Neural crest cell (in vitro differentiated cells): ENCODE measurements at places on chromosomes 11 and 22. TPM values are rescaled to one million over a fixed set of nuclear protein-coding genes. Genes with fewer than 3 reads are reported as not detected.

- DNase-seq, result no peak
These were observed 335.7 kb downstream of the TBC1D22A start for GRCh38 chr22:47098121-47098520.

DNA sequence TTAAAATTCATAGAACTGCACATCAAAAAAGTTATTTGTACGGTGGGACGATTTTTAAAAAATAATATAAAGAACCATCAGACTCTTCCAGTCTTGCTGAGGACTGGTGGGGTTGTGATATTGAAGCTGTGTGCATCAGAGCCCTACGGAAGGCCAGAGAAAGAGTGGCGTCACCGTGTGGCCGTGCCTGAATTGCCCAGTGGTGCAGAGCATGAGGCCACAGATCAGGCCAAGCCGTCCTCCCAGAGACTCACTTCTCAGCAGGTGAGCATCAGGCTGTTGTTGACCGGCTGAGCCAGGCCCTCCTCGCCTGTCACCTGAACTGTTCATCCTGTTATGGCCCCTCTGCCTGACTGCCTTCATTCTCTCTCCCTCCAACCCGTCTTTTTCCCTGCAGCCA, 1013.9 kb downstream of the TBC1D22A start:
- no peak for DNase-seq

- no peak for DNase-seq
These were observed 92.0 kb upstream of the KCNQ1OT1 start for GRCh38 chr11:2791521-2792380.

DNA sequence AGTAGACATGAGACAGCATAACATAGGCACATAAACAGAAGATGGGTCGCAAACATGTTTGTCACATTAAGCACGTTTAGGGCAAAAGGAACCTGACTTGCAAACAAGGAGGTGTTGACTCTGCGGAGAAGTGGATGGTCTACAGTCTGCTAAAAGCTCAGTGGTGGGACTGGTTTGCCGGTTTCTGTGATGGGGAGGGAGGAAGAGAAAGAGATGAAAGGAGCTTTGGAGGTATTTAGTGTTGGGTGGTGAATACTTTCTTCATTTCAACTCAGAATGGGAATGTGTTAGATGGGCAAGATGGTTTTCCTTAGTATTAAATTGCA, 191.4 kb upstream of the SORL1-AS1 start:
- no peak for DNase-seq

- DNase-seq, result no peak
These were observed 20.1 kb downstream of the CELSR1 start for GRCh38 chr22:46517255-46517761.

DNA sequence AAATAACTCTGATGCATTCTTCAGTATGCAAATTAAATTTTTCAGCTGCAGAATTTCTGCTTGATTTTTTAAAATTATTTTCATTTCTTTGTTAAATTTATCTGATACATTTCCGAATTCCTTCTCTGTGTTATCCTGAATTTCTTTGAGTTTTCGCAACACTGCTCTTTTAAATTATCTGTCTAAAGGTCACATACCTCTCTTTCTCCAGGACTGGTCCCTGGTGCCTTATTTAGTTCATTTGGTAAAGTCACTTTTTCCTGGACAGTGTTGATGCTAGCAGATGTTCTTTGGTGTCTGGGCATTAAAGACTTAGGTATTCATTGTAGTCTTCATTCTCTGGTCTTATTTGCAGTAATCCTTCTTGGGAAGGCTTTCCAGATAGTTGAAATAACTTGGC, 577.4 kb upstream of the LUZP2 start:
- no peak for DNase-seq

GRCh38 chr11:1566381-1567051, 5.6 kb downstream of the DUSP8 start:
- DNase-seq, result no peak

- DNase-seq, result no peak
These were observed 11.8 kb downstream of the UPB1 start for GRCh38 chr22:24506802-24507438.

DNA sequence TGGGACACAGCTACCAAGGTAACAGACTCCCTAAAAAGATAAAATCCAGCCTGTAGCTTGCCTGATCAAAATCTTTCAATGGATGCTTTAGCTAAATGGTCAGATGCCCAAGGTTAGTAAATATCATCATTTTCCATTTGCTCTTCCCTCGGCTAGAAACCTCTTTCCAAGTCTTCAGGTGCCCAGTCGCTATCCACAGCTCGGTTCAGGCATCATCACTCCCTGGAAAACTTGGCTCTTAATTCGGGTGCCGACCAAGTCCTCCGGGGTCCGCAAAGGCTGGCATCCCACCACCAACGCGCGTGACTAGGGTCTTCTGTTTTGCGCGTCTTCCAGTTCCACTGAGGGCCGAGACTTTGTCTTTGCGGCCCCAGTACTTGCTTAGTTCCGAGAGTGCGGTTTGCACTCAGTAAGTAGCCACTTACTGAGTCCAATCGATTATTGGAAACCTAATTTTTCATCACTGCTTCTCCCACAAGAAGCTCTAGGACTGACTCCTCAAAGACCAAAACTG, 44.3 kb downstream of the OR4D9 start:
- no peak for DNase-seq

DNA sequence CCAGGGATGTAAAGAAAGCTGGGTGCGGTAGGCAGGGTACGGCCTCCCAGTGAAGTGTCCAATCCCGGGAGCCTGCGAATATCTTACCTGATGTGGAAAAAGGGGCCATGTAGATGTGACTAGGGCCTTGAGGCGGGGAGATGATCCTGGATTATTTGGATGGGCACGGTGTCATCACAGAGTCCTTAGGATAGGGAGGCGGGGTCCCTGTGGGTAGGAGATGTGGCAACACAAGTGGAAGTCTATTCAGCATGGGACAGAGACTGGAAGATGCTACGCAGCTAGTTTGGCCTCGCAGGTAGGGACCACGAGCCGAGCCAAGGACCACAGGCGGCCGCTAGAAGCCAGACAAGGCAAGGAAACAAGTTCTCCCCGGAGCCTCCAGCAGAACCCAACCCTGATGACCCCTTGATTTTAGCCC, 46.4 kb upstream of the SHANK2 start:
- no peak for DNase-seq

GRCh38 chr22:40312050-40312449, 34.2 kb upstream of the ADSL start:
- DNase-seq, result no peak

DNA sequence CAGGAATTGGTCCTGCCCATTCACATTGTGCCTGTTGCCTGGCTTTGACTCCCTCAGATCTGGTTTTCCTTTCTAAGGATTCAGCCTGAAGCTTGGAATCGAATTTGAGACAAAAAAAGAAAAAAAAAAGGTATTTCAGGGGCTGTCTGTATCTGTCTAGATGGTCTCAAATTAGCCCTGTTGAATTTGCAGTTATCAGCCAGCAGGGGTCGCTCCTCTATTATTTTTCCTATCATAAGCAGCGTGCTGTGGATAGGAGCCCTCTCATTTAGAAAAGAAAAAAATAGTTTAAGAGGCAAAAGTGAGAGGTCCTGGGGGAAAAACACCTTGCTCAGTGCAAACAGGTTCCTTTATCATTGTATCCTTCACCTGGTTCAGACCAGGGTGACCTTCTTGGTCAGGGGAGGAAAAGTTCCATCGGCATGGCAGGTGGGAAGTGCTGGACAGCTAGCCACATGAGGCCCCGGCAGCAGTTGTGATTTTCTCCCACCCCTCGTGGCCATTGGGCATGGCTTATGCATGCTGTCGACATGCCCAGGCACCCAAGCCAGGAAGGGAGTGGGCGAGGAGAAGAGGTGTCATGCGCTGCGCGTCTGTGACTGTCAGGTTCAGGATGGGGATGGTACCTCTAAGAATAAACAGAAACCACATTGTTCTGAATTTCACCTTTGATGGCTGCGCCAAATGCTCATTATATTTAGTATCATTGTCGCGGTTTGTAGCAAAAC, 13.1 kb downstream of the OR5AK2 start:
- no peak for DNase-seq

- DNase-seq, result peak; percentile 66
These were observed 26.9 kb downstream of the PICALM start for GRCh38 chr11:86041975-86042378.

GRCh38 chr11:62974848-62975522, 9.8 kb downstream of the SLC22A6 start:
- DNase-seq, result no peak

- DNase-seq, result no peak
These were observed 64.7 kb downstream of the LDLRAD3 start for GRCh38 chr11:36008584-36008983.

GRCh38 chr11:79335681-79336080, 105.1 kb downstream of the TENM4 start:
- no peak for DNase-seq

- no peak for DNase-seq
These were observed 1221.0 kb downstream of the JRKL start for GRCh38 chr11:97610854-97611253.

DNA sequence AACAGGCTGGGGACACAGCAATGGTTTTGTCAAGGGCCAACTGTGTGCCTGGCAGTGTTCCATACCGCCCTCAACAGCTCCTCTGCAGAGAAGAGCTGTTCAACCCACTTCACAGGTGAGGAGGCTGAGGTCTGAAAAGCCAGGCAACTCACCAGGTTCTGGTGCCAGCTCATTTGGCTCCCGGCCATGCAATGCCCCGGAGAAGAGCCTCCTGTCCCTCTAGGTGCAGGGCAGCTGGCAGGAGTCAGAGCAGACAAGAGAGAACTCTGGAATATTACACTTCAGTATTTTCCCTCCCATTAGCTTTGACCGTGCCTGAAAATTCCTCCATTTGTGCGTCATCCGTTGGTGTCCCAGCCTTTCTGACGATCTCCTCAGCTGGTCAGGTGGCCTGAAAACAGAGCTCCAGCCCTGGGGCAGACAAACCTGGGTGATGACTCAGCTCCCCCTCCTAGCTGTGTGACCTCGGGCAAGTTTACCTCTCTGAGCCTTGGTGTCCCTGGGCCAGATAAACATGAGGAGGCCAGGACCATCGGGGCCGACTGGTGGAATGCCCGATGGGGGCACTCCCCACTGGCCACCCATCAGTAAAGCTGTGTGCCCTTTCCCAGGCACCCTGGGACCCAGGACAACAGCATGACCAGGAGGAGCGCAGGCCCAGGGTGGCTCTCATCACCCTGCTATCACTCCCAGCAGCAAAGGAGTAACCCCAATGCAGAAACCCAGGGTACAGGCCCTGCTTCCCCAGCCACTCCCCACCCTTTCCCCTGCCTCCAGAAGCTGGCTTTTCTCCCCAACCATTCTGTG, 9.6 kb upstream of the C1QTNF6 start:
- no peak for DNase-seq

DNA sequence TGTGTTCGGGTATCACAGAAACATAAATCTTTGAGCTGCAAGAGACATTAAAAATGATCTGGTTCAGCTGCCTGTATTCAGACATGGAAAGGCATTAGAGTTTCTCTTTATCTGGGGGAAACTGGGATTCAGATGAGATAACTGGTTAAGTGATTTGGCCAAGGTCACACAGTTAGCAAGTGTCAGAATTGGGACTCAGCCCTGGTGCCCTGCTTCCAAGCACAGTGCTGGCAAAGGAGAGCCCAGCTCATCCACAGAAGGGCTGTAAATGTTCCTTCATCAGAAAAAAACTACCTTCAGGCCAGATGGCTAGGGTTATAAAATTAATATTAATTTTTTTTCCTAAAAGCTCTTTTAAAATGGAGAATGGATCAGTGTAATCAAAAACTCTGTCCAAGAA, 20.4 kb upstream of the CADM1 start:
- no peak for DNase-seq

- DNase-seq, result no peak
These were observed 17.2 kb upstream of the OR5B21 start for GRCh38 chr11:58525037-58525614.

DNA sequence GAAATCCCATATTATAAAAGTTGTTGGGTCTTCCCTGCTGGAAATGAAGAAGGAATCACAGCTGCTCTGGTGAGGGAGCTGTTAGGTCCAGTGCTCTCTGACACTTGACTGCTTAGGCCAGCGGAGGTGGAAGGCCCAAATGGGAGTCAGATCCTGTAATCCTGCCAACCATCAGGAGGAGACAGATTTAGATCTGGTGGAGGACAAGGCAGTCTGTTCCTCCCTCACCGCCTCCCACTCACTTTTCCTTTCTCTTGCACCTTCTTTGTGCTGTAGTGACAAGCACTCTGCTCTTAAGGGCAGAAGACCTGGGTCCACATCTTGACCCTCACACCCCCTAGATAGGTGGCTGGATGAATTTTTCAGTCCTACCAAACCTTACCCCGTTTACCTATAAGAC, 59.7 kb upstream of the CHST1 start:
- no peak for DNase-seq

GRCh38 chr11:117179048-117179999, 781 bp downstream of the SIDT2 start:
- DNase-seq, result peak; percentile 41

- DNase-seq, result peak; percentile 61
These were observed 7.4 kb downstream of the PLXNB2 start for GRCh38 chr22:50299785-50300619.

- DNase-seq, result no peak
These were observed 35.3 kb upstream of the FZD4 start for GRCh38 chr11:86990515-86990914.

GRCh38 chr11:60871378-60872061, 4.2 kb downstream of the ZP1 start:
- DNase-seq, result no peak

DNA sequence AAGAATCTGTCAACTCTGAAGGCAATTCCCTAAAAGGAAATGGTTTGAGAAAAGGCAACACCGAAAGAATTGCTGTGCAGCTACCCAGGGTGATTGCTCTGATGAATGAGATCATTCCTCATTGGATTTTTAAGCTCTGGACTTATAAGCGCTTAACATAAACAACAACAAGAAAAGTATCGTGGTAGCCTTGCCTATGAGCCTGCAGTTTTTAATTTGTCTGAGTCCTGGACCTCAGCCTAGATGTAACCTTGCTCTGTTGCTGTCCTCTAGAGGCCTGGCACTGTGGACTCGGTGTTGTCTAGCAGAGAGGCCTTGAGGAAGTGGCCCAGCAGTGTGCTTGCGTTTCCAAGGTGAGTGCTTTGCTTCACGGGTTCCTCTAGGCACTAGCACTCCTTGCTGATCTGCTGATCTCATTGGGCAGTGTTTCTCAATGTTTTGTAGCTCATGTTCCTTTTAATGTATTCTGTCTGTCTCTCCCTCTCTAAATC, 20.4 kb downstream of the CCDC81 start:
- DNase-seq, result no peak

DNA sequence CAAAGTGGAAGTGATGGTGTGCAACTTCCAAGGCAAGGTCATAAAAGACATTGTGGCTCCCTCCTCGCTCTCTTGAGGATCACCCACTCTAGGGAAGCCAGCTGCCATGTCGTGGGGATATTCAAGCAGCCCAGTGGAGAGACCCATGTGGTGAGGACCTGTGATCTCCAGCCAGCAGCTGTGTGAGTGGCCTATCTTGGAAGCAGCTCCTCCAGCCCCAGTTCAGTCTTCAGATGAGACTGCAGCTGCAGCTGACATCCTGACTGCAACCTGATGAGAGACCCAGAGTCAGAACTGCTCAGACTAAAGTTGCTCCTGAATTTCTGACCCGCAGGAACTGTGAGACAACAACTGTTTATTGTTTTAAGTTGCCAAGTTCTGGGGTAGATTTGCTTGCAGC, 86.4 kb upstream of the GRK3 start:
- DNase-seq, result no peak

- DNase-seq, result no peak
These were observed 15.7 kb upstream of the MYEOV start for GRCh38 chr11:69278091-69278867.

The KDM4E gene
- not detected in 2 replicates for total RNA-seq

The BATF2 gene
- total RNA-seq, result 0.21 and 0.30 TPM in 2 replicates

The MYO7A gene
- 2.1 and 2.5 TPM in 2 replicates for total RNA-seq

The SNX19 gene
- 43.7 and 45.0 TPM in 2 replicates for total RNA-seq

The SLC25A45 gene
- total RNA-seq, result 1.5 and 1.8 TPM in 2 replicates

The PRR5L gene
- 6.6 and 7.7 TPM in 2 replicates for total RNA-seq

The CFAP300 gene
- total RNA-seq, result 6.2 and 6.4 TPM in 2 replicates

The SEC14L6 gene
- 3.3 and 3.6 TPM in 2 replicates for total RNA-seq

The INCENP gene
- total RNA-seq, result 162 and 166 TPM in 2 replicates

The CCDC73 gene
- total RNA-seq, result not detected in 2 replicates

The GGT5 gene
- 0.56 and 0.59 TPM in 2 replicates for total RNA-seq
